Natural killer cell treated with Interleukin-12 subunit alpha and Interleukin-12 subunit beta and Interleukin-15 and Interleukin-18, amount 100 ng/mL, for 72 hours (primary cell): ENCODE measurements at places on chromosomes 5 and 9. TPM values are rescaled to one million over a fixed set of nuclear protein-coding genes. Genes with fewer than 3 reads are reported as not detected.

GRCh38 chr5:152271420-152271819 is 133.7 kb downstream of the NMUR2 start:
- no peak for DNase-seq
- H3K27ac ChIP-seq, result no peak overlapping the region
- H3K4me1 ChIP-seq, result no peaks in the 10 kb centered on the region

- no peaks in the 10 kb centered on the region for H3K27me3 ChIP-seq
- DNase-seq, result no peak
- H3K4me3 ChIP-seq, result no peak overlapping the region
- no peak overlapping the region for H3K27ac ChIP-seq
- H3K4me1 ChIP-seq, result no peaks in the 10 kb centered on the region
- no peaks in the 10 kb centered on the region for H3K36me3 ChIP-seq
Observed at GRCh38 chr5:58094031-58094430, 365.9 kb downstream of the PLK2 start.

- no peaks in the 10 kb centered on the region for H3K36me3 ChIP-seq
- H3K27me3 ChIP-seq, result no peaks in the 10 kb centered on the region
- peaks cover 36% of the 10 kb centered on the region for H3K4me1 ChIP-seq
- H3K4me3 ChIP-seq, result peak overlapping the region; percentile 66
Observed at GRCh38 chr5:59592101-59592500, 301.4 kb downstream of the PDE4D start.

- H3K27me3 ChIP-seq, result no peaks in the 10 kb centered on the region
- peaks cover 44% of the 10 kb centered on the region for H3K4me1 ChIP-seq
- H3K27ac ChIP-seq, result no peak overlapping the region
- H3K36me3 ChIP-seq, result no peaks in the 10 kb centered on the region
- DNase-seq, result no peak
Observed at GRCh38 chr9:111474385-111474784, 9.8 kb downstream of the ECPAS start.

GRCh38 chr5:38414348-38414747 is 142.1 kb downstream of the LIFR start:
- no peak overlapping the region for H3K4me3 ChIP-seq
- no peak for DNase-seq
- H3K36me3 ChIP-seq, result no peaks in the 10 kb centered on the region
- H3K27me3 ChIP-seq, result peaks cover 22% of the 10 kb centered on the region
- no peaks in the 10 kb centered on the region for H3K4me1 ChIP-seq

DNA sequence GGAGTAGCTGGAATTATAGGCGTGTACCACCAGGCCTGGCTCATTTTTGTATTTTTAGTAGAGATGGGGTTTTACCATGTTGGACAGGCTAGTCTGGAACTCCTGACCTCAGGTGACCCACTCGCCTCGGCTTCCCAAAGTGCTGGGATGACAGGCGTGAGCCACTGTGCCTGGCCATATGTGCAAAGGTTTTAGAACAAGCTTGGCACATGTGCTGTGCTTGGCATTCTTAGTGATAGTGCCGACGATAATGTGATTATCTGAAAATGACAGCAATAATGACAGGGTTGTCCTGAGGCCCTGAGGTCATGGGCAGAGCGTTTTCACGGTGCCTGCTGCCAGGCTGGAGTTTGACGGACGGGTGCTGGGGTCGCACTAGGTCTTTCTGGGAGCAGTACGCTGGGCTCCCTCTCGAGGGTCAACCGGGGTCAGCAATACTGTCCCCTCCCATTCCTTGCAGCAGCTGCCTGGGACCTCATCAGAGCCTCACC is 42.6 kb downstream of the HMCN2 start:
- no peak for DNase-seq
- H3K4me1 ChIP-seq, result no peaks in the 10 kb centered on the region
- H3K4me3 ChIP-seq, result no peak overlapping the region
- no peaks in the 10 kb centered on the region for H3K36me3 ChIP-seq
- no peaks in the 10 kb centered on the region for H3K27me3 ChIP-seq
- H3K27ac ChIP-seq, result no peak overlapping the region

- H3K4me3 ChIP-seq, result no peak overlapping the region
- H3K27me3 ChIP-seq, result no peaks in the 10 kb centered on the region
- H3K27ac ChIP-seq, result no peak overlapping the region
- no peaks in the 10 kb centered on the region for H3K4me1 ChIP-seq
Observed at GRCh38 chr5:147290261-147290660, 55.4 kb downstream of the STK32A start.

DNA sequence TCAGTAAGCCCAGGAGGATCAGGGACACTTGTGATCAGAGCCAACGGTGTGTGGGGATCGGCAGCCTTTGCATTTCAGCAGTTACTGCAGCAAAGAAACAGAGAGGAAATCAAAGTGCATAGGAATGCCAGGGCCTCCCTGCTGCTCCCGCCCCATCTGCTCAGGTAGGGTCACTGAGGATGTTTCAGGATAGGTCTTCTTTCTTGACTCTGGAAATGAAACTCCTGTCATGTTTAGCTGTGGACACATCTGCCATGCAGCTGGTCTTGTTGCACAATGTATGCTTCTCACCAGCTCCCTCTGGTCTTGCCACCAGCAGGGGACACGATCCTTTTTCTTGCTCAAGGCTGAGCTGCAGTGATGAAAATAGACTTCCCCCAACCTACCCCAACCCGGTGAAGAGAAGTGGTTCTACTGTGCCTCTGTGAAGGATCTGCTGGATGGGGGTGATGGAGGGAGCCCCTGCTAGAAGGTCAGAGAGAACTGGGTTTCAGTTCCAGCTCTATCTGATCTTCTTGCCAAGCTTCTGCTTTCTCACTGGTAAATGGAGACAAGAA is 185.2 kb upstream of the KLF4 start:
- DNase-seq, result no peak
- H3K27ac ChIP-seq, result no peak overlapping the region
- H3K4me3 ChIP-seq, result no peak overlapping the region

- peak; percentile 58 for DNase-seq
- peaks cover 13% of the 10 kb centered on the region for H3K36me3 ChIP-seq
- peak overlapping the region; percentile 44 for H3K4me3 ChIP-seq
- peaks cover 47% of the 10 kb centered on the region for H3K4me1 ChIP-seq
Observed at GRCh38 chr5:177132136-177133095, 1.2 kb upstream of the NSD1 start.

- H3K4me1 ChIP-seq, result peaks cover 60% of the 10 kb centered on the region
- H3K4me3 ChIP-seq, result peak overlapping the region; percentile 74
- H3K36me3 ChIP-seq, result peaks cover 8% of the 10 kb centered on the region
- no peak for DNase-seq
Observed at GRCh38 chr9:114929201-114929600, 1.2 kb downstream of the TNFSF8 start.

DNA sequence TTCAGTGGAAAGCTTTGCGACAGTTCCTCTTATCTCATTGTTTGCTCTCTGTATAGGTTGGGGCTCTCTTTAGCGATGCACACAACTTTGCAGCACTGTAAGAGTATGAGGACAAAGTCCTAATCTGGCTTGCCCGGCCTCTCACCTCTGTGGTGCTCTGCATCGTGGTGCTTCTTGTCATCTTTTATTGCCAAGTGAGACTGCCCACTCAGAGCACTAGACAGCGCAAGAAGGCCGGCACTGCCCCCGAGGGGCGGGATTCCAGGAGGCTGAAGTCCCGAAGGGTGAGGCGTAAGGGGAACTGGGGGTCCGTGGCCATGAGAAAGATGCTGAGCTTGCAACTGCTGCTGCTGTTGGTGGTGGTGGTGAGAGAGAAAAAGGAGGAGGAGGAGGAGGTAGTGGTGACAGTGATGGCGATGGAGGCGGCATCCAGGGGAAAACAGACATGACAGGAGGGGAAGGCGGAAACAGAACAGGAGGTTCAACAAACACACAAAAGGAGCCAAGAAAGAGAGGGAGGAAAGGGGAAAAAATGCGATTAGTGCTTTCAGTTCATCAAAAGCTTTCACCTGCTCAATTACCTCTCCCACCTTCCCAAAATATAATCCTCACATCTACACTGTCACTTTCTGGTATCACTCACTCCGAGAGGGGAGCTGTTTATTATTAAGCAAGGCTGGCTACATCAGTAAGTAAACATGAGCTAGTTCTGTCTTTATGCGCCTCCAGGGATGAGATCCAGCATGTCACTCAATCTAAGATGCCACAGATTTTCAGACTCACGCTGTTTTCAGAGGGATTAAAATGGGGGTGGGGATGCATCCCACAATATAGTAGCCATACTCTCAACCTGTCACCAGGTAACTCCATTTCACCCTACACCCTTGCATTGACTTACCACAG is 55.1 kb downstream of the TLE1 start:
- H3K36me3 ChIP-seq, result no peaks in the 10 kb centered on the region
- H3K27me3 ChIP-seq, result no peaks in the 10 kb centered on the region
- DNase-seq, result no peak
- H3K4me3 ChIP-seq, result no peak overlapping the region

DNA sequence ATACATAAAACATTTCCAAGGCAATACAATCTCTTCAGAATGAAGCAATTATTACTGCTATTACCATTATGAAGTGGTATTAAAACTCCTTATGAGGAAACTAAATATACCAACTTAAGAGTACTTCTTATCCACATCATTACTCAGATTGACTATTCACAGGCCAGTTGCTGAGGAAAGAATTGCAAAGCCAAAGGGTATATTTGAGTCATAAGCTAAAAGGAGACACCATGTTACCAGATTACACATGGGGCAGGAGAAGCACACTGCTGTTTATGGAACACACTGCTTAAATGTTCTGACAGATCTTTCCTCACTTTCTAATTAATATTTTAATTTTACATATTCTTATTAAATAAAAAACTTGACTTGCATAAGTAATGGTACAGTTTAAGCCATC is 1726.4 kb upstream of the NUDT12 start:
- no peak for DNase-seq
- no peaks in the 10 kb centered on the region for H3K4me1 ChIP-seq
- H3K27me3 ChIP-seq, result no peaks in the 10 kb centered on the region
- H3K27ac ChIP-seq, result no peak overlapping the region

- DNase-seq, result no peak
- H3K27ac ChIP-seq, result no peak overlapping the region
- no peaks in the 10 kb centered on the region for H3K36me3 ChIP-seq
- peaks cover 15% of the 10 kb centered on the region for H3K27me3 ChIP-seq
- H3K4me3 ChIP-seq, result no peak overlapping the region
Observed at GRCh38 chr5:180343831-180344695, 9.1 kb downstream of the GFPT2 start.

- H3K4me1 ChIP-seq, result peaks cover 17% of the 10 kb centered on the region
- no peak for DNase-seq
- H3K27me3 ChIP-seq, result peaks cover 11% of the 10 kb centered on the region
- H3K36me3 ChIP-seq, result no peaks in the 10 kb centered on the region
- peak overlapping the region; percentile 85 for H3K4me3 ChIP-seq
Observed at GRCh38 chr9:38067859-38068681, 957 bp downstream of the SHB start.

DNA sequence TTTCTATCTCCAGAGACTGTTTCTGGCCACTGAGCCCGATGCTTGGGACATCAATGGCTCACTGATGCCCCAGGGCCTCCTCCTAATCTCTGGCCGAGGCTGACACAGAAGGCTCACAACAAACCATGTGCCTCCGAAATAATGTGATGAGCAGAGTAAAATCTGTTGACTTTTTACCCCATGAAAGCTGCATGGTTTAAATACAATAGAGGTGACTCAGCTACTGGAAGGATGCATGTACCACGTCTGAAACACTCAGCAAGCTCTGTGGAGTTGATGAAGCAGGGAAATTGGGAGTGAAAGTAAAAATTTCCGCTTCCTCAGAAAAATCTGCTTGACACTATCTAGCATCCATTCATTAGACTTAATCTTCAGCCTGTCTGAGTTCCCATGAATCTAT is 111.1 kb upstream of the EQTN start:
- no peaks in the 10 kb centered on the region for H3K36me3 ChIP-seq
- H3K27ac ChIP-seq, result no peak overlapping the region
- no peak for DNase-seq
- H3K4me3 ChIP-seq, result no peak overlapping the region
- H3K4me1 ChIP-seq, result no peaks in the 10 kb centered on the region

- H3K4me1 ChIP-seq, result no peaks in the 10 kb centered on the region
- no peak overlapping the region for H3K4me3 ChIP-seq
- H3K36me3 ChIP-seq, result no peaks in the 10 kb centered on the region
- no peak overlapping the region for H3K27ac ChIP-seq
- peaks cover 26% of the 10 kb centered on the region for H3K27me3 ChIP-seq
Observed at GRCh38 chr9:87249029-87249428, 248.6 kb upstream of the DAPK1 start.

- peaks cover 39% of the 10 kb centered on the region for H3K4me1 ChIP-seq
- no peak for DNase-seq
- no peaks in the 10 kb centered on the region for H3K36me3 ChIP-seq
- H3K27me3 ChIP-seq, result no peaks in the 10 kb centered on the region
Observed at GRCh38 chr5:126848253-126848652, 71.3 kb downstream of the LMNB1 start.

DNA sequence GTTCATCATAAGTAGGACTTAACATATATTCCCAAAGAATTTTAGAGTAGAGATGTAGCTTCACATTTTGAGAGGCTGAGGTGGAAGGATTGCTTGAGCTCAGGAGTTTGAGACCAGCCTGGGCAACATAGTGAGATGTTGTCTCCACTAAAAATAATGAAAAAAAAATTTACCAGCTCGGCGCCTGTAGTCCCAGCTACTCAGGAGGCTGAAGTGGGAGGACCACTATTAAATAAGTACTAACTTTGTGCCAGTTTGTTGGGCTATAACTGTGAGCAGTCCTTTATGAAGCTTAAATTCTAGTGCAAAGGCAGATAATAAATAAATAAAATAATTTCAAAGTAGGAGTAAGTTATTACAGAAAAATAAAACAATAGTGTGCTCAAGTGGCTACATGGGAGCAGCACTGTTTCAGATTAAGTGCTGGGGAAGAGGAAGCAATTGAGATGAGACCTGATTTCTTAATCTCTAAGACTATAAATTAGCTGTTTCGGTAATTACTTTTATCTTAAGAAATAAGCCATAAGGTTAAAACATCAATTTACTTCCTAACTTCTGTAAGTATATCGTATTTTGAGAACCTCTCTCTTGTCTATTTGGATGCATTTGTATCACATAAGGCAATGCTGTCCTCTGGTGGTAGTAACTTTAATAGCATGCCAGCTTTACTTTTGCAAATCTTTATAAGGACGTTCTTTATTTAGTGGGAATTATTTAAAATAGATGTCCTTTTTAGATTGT is 98.9 kb downstream of the CSNK1G3 start:
- no peak overlapping the region for H3K27ac ChIP-seq
- no peaks in the 10 kb centered on the region for H3K27me3 ChIP-seq
- no peak for DNase-seq
- peaks cover 7% of the 10 kb centered on the region for H3K4me1 ChIP-seq

- no peak for DNase-seq
- peaks cover 27% of the 10 kb centered on the region for H3K36me3 ChIP-seq
- peak within 1 kb of the TSS; percentile 61 for H3K27ac ChIP-seq
- peaks cover 43% of the 10 kb centered on the region for H3K27me3 ChIP-seq
Observed at GRCh38 chr5:141430332-141431113, at the start of gene PCDHGA12. Gene PCDHGA12 (plus strand): TSS chr5:141430507. CDS start chr5:141430760, 253 bp downstream.

RETREG1 gene
- total RNA-seq, result 0.81 TPM

SCGB3A2 gene
- not detected for total RNA-seq

TAF11L5 gene
- not detected for total RNA-seq

SOHLH1 gene
- total RNA-seq, result not detected

PCDHGA3 gene
- total RNA-seq, result not detected

LCN9 gene
- total RNA-seq, result not detected

RORB gene
- 2.5 TPM for total RNA-seq

PRELID2 gene
- total RNA-seq, result 7.9 TPM

PAEP gene
- not detected for total RNA-seq

C1QTNF2 gene
- not detected for total RNA-seq

PPWD1 gene
- total RNA-seq, result 45.1 TPM

OR13C9 gene
- total RNA-seq, result not detected

CARD19 gene
- total RNA-seq, result 23.4 TPM
